Lower lobe of right lung (tissue), 2 donors: ENCODE measurements at places on chromosomes 16 and 17.
A peak's percentile ranks its signal among the peaks of the same experiment; 100 is the strongest.

GRCh38 chr16:3756113-3756512, 38.8 kb upstream of the TRAP1 start:
- DNase-seq, result no peak

- DNase-seq, result no peak
These were observed 202.6 kb downstream of the SHISA9 start for GRCh38 chr16:13103831-13104530.

DNA sequence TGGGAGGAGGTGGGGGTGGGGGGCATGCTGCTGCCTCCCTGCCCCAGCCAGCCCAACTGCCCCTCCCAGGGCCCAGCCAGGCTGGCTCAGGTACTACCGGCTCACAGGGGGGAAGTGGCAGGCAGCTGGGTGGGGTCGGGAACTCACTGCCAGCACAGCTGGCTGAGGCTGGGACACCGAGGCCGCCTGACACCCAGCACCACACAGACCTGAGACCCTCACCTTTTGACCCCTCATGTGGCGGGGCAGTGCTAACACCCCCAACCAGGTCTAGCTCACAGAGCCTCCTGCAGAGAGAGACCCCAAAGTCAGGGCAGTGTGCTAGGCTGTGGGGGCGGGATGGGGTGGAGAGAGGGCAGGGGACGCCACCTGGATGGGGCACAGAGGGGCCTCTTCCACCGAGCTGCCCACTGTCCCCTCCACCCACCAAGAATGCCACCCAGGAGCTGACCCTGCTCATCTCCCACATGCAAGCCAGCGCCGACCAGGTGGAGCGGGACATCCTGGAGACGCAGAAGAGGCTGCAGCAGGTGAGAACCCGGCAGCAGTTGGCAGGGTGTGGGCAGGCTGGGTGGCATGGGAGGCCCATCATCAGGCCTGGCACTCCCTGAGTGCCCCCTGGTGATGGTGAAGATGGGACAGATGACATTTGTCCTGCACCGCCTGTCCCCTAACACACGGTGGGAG, 3.0 kb downstream of the EVPLL start:
- no peak for DNase-seq

- no peak for DNase-seq
These were observed 68.4 kb downstream of the SOCS1 start for GRCh38 chr16:11187522-11188023.

GRCh38 chr17:2050300-2051060, 4.4 kb upstream of the HIC1 start:
- DNase-seq, result peak; percentile 78

DNA sequence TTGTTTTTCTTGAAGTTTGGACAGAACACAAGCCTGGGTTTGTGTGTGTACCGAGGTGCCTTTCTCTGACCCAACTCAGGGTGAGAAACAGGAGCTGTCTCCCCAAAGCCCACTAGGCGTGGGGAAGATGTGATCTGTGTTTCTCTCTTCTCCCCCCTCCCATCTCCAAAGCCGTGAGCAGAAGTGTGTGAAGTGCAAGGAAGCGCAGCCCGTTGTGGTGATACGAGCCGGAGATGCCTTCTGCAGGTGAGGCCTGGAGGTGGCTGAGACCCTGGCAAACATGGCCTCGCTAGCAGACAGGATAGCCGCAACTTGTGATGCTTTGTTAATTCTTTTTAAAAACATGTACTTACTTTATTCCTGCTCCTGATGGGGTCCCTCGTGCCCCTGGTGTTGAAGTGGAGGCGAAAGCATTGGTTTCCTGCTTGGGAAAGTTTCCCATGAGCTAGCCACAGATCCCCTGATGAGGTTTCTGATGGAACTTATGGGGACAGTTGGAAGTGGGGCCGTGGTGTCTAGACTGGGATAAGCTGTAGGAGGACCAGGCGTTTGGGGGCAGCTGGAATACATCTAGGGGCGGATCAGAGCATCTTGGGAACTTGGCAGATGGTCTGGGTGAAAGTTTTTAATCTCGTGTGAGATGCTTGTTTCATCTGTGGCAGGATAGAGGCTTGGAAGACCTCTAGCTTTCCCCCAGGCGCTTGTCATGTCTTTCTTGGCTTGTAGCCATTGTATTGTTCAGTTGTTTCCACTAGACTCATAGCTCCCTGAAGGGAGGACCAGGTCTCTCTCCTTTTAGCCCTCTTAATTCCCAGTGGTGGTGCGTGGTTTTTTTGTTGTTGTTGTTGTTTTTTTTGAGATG, 893 bp downstream of the CTU2 start:
- DNase-seq, result no peak

- no peak for DNase-seq
These were observed 216.3 kb upstream of the NLRP1 start for GRCh38 chr17:5800646-5801045.

DNA sequence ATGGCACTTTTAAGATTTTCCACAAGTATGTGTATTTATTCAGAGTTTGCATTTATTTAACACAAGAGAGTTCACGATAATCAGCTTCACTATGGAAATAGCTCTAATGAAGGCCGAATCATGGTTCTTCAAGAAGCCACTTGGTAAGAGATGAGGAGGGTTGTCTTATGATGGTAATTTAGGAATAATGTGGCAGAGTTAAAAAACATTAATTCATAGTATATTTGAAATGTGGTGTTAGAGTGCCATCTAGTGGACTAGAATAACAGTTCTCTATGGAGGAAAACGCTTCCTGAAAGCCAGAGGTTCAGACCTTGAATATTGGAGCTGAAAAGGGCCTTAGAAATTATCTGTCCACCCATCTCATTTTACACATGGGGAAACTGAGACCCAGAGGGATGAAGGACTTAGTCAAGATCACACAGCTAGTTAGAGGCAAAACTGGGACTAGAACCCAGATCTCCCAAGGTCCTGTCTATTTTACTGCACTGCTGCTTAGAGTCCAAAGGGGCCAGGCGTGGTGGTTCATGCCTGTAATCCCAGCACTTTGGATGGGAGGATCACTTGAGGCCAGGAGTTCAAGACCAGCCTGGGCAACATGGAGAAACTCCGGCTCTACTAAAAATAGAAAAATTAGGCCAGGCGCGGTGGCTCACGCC, 33.8 kb upstream of the KPNB1 start:
- no peak for DNase-seq

DNA sequence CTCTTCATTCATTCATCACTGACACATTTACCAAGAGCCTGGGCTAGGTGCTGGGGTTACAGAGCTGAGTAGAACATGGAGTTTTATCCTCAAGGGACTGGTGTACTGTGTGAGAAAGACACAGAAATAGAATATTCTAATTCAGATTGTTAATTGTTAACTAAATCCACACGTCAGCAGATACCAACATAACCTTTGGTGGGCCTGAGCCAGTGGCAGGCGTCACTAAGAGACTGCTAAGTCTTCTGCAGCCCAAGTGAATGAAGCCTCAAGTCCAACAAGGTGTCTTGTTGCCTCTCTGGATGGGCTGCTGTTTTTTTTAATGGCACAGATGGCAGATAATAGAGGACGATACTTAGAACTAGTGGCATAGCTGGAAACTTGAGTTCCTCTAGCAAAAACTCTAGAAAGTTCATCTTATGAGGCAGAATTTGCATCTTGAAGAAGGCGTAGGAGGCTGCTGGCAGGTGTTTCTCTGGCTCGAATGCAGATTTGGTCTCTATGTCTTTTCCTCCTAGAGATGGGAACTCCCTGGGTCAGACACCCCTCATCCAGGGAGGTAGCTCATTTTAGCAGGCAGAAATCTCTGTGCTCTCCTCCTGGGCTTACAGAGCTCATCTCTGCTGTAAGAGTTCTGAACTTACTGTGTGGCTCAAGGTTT, 179.5 kb downstream of the NTN1 start:
- DNase-seq, result no peak

- no peak for DNase-seq
These were observed 8.2 kb upstream of the MMP2 start for GRCh38 chr16:55470533-55471371.

DNA sequence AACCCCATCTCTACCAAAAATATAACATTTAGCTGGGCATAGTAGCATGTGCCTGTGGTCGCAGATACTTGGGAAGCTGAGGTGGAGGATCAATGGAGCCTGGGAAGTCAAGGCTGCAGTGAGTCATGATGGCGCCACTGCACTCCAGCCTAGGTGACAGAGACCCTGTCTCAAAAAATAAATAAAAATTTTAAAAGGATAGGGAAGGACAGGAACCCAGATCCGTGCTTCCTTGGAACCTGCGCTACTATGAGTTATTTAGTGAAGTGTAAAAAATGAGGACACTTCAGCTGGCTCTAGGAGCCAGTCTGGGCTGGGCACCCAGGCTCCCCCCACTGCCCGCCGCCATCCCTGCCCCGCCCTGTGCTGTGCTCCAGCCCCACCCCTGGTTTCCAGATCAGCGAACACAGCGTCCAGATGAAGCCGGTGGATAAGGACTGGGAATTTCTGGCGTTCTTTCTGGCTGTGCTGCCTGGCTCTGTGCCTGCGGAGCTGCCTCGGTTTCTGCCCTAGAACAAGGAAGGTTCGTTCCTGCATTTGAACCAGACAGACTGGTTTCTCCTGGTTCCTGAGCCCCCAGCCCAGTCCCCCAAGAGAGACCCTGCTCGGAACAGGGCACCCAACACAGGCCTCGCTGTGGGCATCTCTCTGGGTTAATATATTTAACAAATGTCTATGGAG, 18.5 kb downstream of the PLLP start:
- peak; percentile 89 for DNase-seq

DNA sequence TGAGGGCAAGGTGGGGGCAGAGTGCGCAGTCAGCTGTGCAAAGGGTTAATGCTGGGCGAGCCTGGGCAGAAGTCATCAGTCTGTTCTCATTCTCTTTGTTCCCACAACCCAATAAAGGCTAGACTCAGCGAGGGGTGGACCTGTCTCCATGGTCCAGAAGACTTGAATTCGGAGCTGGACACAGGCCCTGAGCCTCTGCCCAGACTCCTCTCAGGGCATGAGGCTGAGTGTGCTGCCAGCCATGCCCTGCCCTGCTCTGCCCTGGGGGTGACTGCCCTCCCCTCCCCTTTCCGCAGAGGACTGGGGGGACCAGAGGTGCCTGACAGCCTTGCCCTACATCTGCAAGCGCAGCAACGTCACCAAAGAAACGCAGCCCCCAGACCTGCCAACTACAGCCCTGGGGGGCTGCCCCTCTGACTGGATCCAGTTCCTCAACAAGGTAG, 54.5 kb downstream of the MRC2 start:
- DNase-seq, result peak; percentile 34

DNA sequence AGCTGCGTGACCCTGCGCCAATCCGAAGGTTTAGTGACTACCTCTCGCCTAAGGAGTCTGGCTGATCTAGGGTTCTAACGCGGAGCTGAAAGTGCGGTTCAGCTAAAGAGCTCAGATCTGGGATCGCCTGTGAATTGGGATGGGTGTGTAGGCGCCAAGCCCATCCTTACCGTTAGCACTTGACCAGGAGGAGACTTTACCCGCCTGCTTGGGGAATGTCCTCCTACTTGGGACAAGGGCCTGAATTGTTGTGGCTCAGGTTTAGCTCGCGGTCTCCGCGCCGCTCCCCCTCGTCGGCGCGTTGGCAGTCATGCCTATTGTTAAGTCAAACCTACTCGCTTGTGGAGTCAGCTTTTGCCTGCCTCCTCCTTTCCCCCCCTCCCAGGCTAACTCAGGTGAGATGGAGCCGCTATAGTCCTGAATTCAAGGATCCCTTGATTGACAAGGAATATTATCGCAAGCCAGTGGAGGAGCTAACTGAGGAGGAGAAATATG, 480 bp downstream of the MRPS7 start:
- no peak for DNase-seq

- DNase-seq, result no peak
These were observed 65.7 kb downstream of the MPRIP start for GRCh38 chr17:17107891-17108431.

DNA sequence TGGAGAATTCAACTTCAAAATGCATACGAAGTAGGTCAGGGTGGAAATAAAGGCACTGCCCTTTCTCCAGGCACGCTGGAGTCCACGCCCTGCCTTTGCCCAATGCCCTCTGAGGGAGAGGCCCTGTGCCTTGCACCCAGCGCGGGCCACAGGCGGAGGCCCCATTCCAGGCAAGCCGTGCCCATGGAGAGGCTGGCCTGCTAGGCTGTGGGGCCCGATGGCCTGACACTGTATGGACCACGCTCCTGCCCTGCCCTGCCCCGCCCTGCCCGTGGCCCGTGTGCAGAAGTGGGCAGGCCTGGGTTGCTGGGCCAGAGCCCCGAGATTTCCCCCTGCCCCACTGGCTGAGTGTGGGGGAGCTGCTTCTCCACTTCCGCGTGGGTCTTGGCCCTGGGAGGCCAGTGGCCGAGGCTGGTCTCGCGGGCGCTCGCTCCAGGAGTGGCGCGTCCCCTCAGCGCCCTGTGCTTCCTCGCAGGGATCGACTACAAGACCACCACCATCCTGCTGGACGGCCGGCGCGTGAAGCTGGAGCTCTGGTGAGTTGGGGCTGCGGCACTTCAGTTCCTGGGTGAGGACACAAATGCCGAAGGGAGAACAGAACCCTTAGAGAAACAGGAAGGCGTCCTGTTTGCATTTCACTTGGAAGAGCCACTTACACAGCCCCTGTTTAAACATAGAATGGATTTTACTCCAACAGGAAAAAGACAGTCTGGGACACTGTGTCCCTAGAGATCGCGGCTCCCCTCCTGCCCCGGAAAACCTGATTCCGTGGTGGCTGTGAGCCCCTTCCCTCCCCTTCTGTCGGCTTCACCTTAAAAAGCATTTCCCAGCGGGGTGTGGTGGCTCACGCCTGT, 13.8 kb upstream of the WFIKKN1 start:
- peak; percentile 85 for DNase-seq
